ENCODE measurements at places on chromosomes 4 and X.
A peak's percentile ranks its signal among the peaks of the same experiment; 100 is the strongest.

DNA sequence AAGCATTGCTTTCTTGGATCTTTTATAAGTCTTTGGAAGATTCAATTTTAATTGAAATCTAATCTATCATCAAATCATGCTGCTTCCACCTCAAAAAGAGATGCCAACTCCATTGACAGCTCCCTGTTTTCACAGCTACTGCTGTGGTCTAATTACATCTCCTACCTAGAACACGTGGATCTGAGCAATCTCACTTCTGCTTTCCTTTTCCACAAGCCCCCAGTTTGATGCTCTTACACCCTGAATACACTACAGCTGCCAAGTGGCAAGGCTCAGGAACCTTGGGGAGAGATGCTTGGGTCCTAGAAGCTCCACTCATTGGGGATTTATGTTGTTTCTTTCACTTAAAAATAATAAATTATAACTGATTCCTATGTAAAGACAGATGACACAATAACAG lies 172.0 kb downstream of the CFAP299 start:
- no peak for DNase-seq

DNA sequence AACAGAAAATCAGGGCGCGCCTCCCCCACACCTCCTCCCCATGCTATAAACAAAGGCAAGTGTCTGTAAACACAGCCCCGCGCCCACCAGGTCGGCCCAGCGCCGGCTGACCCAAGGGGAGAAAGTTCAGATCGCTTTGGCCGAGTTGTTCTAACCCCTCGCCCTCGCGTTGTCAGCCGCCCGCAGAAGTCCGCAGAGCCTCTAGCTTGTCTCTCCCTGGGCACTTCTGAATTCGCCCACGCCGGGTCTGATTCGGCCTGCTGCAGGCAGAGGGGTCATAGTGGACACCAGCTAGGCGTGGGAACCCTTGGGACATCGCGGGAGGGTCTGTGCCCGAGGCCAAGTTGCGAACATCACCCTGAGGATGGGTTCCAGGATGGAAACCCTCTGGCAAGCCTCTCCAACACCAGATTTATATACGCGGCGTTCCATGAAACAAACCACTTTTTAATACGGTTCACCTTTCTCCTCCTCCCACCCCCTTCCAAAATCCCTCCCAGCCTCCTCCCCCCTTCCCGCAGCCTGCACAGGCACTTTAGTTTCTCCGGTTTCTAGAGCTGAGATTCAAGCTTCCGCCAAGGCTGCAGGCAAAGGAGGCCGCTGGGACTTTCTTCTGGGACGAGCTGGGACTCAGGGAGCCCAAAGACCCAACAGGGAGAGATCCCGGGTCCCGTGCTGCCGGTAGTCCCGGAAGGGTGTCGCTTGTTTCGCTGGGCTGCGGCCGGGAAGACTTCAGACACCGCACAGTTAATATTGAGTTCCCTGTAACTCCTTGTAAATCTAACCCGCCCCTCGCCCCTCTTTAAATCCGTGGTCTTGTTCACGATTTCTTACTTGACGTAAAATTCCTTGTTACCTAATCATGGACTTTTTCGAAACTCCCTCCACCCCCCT lies 4.7 kb downstream of the HAND2 start:
- no peak for DNase-seq

DNA sequence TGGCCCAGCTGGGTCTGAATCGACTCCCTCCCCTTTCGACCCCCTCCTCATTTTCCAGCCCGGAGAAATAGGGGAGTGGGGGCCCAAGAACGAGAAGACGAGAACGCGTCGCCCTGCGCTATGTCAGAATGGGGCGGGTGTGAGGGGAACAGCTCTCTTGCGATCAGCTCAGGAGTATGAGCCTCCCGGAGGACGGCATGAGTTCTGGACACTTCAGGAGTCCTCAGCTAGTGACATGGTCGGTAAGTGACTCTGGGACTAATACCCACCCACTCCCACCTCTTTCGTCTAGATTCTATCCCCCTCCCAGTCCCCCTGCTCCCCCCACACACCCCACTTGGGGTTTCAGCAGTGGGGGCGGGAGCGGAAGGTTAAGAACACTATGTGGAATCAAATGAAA lies 944 bp downstream of the KLF8 start:
- DNase-seq, result no peak

DNA sequence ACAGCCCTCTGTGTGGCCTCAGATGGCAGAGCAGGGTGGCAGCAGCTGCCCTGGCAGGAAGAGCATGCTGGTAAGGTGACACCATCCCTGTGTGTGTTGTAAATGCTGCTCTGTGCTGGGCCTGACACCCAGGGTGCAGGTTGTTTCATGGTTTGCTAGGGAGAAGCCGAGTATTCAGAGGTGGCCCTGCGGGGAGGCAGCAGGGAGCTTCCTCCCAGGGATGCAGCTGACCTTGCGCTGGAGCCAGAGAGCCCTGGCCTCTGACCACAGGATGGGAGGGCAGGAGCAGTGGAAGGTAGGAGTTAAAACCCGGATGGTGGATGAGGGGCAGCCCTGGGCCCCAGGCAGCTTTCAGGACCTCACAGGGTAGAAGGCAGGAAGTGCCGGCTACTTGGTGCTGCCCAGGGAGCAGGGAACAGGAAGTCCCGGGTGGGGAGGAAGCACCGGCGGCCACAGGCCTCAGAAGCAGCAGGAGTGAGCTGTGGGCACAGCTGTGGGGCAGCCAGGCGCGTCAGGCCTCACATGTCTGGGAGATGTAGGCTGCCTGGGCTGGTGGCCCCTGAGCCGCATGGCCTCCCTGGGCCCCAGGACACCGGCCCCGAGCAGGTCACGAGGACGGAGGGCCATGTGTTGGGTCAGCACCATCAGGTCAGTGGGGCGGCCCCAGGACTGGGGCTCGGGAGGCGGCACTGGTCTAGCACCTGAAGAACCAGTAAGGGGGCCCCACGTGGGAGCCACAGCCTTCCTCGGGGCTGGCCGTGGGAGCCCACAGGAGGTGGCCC lies 19.1 kb downstream of the SH3BP2 start:
- peak; percentile 49 for DNase-seq

DNA sequence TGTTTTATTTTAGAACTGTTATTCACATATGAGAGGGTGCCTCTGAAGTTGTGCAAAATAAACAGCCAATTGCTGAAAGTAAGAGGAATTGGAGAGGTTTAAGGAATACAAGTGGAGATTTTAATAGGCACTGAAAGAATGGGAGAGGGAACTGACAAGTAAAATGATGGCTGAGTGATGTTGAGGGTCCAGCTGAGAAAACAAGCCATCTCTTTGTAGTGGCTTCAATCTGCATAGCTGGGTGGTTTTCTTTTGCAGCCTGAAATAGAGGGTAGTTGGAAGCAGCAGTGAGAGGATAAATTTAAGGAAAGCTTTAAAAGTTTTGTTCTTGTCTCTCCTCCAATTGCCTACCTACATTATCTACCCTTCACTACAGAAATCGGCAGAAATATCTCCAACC lies 106.7 kb upstream of the DGKK start:
- no peak for DNase-seq

GRCh38 chr4:114312338-114312737 lies 286.3 kb upstream of the UGT8 start:
- DNase-seq, result no peak

DNA sequence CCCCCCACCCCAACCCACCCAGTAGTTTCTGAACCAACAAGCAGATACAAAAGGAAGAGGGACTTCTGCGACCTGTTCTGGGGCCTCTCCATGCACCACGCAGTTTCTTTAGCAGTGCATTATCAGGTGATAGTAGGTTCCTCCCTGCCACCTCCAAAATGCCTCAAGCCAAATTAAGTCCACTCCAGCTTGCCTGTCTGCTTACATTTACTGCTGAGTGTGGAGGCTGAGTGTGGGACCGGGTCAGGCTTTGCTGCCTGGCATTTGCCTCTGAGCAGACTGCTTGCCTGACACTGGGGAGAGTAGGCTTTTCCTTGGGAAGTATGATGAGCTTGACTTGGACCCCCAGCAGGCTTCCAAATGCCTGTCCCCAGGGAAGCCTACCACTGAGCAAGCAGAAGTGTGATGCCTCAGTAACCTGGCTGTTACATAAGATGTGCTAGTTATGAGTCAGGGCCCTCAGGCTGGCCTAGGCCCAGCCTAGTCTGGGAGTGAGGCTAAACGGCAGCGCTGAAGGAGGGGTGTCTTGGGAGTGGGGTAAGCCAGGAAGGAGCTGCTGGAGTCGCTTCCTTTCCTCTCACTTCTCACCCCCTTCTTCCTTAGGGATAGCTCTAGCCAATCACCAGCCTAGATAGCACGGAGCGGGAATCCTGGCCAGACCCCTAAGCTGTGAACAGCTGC lies 9.0 kb downstream of the TSC22D3 start:
- no peak for DNase-seq

DNA sequence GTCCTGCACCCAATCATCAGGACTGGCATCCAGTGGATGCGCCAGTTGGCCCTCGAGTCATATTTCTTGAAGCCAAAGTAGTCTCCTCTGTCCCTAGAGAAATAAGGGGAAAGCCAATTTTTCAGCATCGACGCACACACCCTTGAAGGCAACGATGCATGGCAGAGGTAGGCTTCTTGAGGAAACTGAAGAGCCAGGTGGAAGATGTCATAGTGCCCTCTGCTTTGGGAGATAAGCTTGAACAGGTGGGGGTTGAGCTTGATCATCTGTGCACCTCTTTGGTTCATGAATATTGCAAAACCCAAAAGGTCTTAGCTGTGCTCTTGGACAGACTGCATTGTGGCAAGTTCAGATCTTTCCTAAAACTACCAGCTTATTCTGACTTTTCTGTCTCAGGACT lies 34.6 kb upstream of the WDR1 start:
- no peak for DNase-seq

- DNase-seq, result no peak
These were observed 69.3 kb downstream of the PDHA2 start for GRCh38 chr4:95909211-95909610.

GRCh38 chr4:147207911-147208310 lies 262.2 kb upstream of the TTC29 start:
- no peak for DNase-seq

- no peak for DNase-seq
These were observed 55.9 kb downstream of the EIF4E start for GRCh38 chr4:98873059-98873458.

DNA sequence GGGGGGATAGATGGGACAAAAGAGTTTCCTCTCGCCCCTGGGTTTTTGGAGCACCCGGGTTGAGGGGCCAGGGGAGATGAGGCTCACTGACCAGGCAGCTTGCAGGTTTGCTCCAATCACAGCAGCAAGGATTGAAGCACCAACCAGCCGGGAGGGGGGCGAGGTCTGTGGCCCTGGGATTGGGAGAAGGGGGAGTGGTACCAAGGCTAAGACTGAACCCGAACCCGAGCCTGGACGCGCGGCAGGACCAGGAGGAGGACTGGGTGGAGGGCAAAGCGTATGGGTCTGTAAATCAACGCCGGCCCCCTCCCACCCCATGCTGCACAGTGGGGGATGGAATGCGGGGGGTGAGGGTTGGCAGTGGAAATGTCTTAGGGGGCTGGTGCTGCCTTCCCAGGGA lies 3.5 kb downstream of the SOX3 start:
- no peak for DNase-seq

- DNase-seq, result no peak
These were observed 8.5 kb downstream of the FGFRL1 start for GRCh38 chr4:1019729-1020470.

GRCh38 chrX:22060415-22061280 lies 28.5 kb downstream of the PHEX start:
- DNase-seq, result no peak

GRCh38 chrX:19840899-19841648 lies 46.3 kb downstream of the SH3KBP1 start:
- no peak for DNase-seq

GRCh38 chrX:119654112-119654531 lies 38.8 kb downstream of the SEPTIN6 start:
- DNase-seq, result no peak

GRCh38 chrX:111005166-111005565 lies 90.8 kb upstream of the PAK3 start:
- DNase-seq, result no peak

DNA sequence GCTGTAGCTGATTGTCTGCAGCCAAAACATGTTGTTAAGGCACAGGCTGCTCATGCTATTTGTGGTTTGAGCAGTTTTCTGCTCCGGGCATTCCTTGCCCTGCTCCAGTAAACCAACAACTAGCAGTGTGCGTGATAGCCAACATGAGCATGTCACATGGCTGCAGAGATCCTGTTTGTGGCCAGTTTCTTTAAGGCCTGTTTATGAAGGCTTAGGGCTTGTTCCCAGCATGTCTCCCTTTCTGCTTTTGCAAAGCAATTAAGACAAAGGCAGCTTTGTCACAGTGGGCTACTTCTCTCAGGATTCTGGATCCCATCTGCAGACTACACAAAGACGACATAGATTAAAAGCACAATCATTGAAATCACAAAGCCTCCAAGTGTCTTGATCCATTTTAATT lies 160.5 kb downstream of the ZNF518B start:
- DNase-seq, result no peak

DNA sequence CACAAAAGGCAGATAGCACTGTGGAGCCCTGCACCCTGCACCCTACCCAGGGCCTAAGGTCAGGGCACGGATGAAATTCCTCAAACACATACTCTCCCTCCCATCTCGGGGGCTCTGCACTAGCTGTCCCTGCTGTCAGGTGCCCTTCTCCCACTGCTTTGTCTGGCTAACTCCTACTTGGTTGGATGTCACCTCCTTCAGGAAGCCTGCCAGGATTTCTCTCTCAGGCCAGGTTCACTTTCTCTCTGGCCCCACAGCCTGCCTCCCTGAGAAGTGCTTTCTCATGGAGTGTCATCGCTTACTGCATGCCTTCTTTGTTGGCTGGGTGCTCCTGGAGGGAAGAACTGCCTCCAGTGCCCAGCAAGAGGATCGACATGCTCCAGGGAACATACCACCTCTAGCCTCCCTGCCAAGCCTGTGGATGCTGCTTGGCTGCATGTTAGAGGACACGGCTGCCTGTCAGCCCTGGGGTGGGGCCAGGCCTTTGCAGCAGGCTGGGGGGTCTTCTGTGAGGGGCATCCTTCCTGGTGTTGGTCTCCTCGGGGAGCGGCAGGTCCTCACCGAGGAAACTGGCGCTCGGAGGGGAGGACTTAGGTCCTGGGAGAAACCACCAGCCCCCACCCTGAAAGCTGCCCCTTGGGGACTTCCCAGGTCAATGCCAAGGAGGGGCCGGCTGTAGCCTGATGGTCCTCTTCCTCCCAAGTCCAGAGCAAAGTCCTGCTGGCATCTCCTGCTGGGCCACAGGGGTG lies 15.0 kb downstream of the ABLIM2 start:
- no peak for DNase-seq

DNA sequence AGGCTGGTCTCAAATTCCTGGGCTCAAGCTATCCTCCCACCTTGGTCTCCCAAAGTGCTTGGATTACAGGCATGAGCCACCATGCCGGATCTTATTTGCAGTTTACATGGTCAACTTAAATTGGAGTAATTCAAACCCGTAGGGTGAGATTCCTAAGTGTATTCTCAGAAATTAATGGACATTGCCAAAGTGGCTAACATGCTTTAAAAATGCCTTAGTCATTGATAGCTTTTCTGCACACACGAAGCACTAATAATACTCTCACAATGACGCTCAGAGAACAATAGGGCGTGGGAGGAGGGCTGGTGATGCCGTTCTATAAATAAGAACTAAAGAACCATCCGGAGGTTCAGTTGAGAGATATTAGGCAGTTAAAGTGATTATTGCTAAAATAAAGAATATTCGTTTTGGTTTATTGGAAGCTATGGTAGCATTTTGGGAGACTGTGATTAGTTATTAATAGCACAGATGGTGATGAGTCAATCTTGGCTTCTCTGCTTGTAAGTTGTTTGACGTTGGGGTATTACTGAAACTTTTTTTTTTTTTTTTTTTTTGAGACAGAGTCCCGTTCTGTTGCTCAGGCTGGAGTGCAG lies 79.1 kb downstream of the TRAPPC11 start:
- DNase-seq, result no peak
